ENCODE measurements at places on chromosomes 12 and 14. TPM values are rescaled to one million over a fixed set of nuclear protein-coding genes. Genes with fewer than 3 reads are reported as not detected.

Gene ITPR2
- 29.4 TPM for total RNA-seq

Gene LAG3
- total RNA-seq, result 236 TPM

Gene ZBTB42
- total RNA-seq, result 3.5 TPM

Gene GZMH
- total RNA-seq, result 131 TPM

Gene CHFR
- total RNA-seq, result 55.9 TPM

Gene SLC2A14
- total RNA-seq, result 0.15 TPM

Gene BORCS5
- total RNA-seq, result 39.7 TPM

Gene SMOC1
- not detected for total RNA-seq

Gene NAV3
- not detected for total RNA-seq

Gene PLCZ1
- total RNA-seq, result not detected

Gene MANSC1
- total RNA-seq, result 0.31 TPM

Gene TMEM121
- 17.1 TPM for total RNA-seq

Gene MFAP5
- not detected for total RNA-seq

Gene STRN3
- 20.0 TPM for total RNA-seq

Gene KRT82
- total RNA-seq, result not detected

Gene SALL2
- total RNA-seq, result 2.6 TPM

Gene PLXNC1
- 5.0 TPM for total RNA-seq

Gene A2M
- total RNA-seq, result 1.6 TPM

Gene SPPL3
- total RNA-seq, result 34.9 TPM

Gene GMFB
- 56.4 TPM for total RNA-seq

Gene KRT4
- total RNA-seq, result not detected

Gene SOX5
- total RNA-seq, result 0.13 TPM

Gene LGR5
- not detected for total RNA-seq

Gene SLC25A21
- not detected for total RNA-seq

Gene SYNJ2BP
- 7.2 TPM for total RNA-seq

Gene LRRC43
- total RNA-seq, result 0.26 TPM

Gene GCH1
- 26.4 TPM for total RNA-seq
